ENCODE measurements at places on chromosomes 16 and 17.

DNA sequence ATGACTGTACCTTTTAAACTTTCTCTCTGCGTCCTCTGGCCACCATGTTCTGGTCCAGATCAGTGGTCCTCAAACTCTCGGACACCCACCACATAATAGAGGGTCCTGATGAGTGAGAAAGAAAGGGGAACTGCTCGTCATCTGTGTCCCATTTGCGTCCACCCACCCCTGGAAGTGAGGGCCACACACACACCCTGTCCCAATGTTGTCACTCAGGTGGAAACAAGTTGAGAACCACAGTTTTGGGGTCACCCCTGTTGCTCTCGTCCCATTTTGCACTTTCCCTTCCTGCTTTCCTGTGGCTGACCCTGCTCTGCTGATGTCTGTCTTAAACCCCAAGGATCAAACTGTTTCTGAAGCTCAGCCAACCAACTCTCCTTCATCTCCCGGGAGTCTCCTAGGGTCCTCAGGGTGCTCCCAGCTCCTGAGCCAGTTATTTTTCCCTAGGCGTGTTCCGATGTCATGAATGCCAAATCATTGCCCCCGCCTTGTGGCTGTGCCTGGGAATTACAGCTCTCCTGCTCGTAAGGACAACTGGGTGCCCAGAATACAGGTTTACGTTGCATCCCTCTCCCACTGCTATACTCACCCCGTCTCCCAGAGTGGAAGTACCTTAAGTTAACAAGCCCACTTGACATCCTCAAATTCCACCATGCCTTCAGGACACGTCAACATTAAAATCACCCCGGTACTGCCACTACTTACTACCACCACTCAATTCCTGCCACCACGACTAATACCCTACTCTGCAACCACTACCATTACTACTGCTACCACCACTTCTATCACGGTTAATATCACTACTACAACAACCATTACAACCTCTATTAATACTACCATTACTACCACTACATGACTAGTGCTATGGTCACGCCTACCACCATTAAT, 26.0 kb upstream of the HNF1B start:
- no peaks in the 10 kb centered on the region for H3K4me1 ChIP-seq
- no peak overlapping the region for H3K27ac ChIP-seq
- no peak for DNase-seq
- H3K4me3 ChIP-seq, result no peak overlapping the region

- peaks cover 11% of the 10 kb centered on the region for H3K4me1 ChIP-seq
- no peak for DNase-seq
- peaks cover 18% of the 10 kb centered on the region for H3K36me3 ChIP-seq
- no peak overlapping the region for H3K27ac ChIP-seq
- H3K27me3 ChIP-seq, result no peaks in the 10 kb centered on the region
- H3K4me3 ChIP-seq, result no peak overlapping the region
Measured at GRCh38 chr17:29682054-29682453, 59.3 kb upstream of the CORO6 start.

DNA sequence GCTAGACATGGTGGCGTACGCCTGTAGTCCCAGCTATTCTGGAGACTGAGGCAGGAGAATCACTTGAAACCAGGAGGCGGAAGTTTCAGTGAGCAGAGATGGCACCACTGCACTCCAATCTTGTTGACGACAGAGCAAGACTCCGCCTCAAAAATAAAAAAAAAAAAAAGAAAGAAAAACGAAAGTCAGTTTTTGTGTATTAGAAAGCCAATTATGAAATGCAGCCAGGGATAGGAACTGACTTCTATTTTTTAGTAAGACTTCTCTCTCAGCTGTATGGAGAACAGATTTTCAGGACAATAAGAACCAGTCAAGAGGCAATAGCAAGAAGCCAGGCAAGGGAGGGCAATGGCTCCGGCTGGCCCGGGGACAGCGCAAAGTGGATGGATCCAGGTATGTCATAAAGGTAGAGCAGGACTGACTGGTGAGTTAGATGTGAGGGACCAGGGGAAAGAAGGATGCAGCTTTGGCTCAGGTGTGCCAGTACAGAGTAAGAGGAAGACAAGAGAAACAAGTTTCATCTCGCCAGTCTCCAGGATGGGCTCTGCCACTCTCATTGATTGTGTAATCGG, 12.5 kb upstream of the CCL1 start:
- no peak overlapping the region for H3K27ac ChIP-seq
- peaks cover 9% of the 10 kb centered on the region for H3K27me3 ChIP-seq
- H3K36me3 ChIP-seq, result no peaks in the 10 kb centered on the region

GRCh38 chr17:80270104-80270503, 9.5 kb downstream of the RNF213 start:
- H3K4me3 ChIP-seq, result no peak overlapping the region
- H3K27me3 ChIP-seq, result no peaks in the 10 kb centered on the region
- peaks cover 4% of the 10 kb centered on the region for H3K4me1 ChIP-seq
- H3K36me3 ChIP-seq, result peaks cover 12% of the 10 kb centered on the region

DNA sequence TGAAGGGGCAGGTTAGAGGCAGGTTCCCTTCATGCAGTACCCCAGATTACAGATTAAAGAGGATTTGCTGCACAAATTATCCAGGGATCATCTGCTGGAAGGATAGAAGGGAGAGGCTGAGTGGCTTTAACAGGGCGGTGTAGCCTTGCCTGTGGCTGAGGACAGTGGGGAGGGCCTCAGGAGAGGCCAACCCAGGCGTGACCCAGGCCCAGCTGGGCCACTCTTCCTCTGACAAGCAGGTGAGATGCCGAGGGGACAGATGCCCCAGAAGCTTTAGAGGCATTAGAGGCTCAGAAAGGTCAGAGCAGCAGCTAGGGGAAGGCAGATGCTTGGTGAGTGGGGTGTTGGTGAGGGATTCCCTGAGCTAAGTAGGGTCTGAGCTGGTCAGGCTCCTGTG, 18.1 kb upstream of the MTMR4 start:
- no peak overlapping the region for H3K27ac ChIP-seq
- no peak for DNase-seq
- H3K4me3 ChIP-seq, result peak overlapping the region; percentile 76
- no peaks in the 10 kb centered on the region for H3K36me3 ChIP-seq
- H3K4me1 ChIP-seq, result peaks cover 4% of the 10 kb centered on the region
- peaks cover 77% of the 10 kb centered on the region for H3K27me3 ChIP-seq

DNA sequence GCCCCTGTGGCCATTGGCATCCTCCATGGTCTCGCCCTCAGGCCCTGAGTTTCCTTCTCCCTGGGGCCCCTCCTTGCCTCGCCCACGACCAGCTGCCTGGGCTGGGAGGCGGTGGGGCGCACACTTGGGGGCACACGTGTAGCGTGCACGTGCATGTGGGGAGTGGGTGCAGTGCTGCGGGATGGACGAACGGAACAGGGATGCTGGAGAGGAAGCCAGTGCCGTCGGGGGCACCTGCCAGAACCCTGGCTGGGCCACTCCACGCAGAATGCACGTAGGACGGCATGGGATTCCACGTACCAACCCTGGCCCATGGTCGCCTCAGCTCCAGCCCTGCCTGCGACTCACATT, 80.4 kb downstream of the KLHDC4 start:
- no peaks in the 10 kb centered on the region for H3K4me1 ChIP-seq
- no peak overlapping the region for H3K27ac ChIP-seq
- DNase-seq, result no peak

- H3K27ac ChIP-seq, result peak overlapping the region; percentile 98
- no peak for DNase-seq
- peaks cover 27% of the 10 kb centered on the region for H3K4me1 ChIP-seq
- H3K27me3 ChIP-seq, result no peaks in the 10 kb centered on the region
- H3K4me3 ChIP-seq, result peak overlapping the region; percentile 96
- H3K36me3 ChIP-seq, result peaks cover 31% of the 10 kb centered on the region
Measured at GRCh38 chr17:40646791-40647623, 611 bp downstream of the SMARCE1 start.

DNA sequence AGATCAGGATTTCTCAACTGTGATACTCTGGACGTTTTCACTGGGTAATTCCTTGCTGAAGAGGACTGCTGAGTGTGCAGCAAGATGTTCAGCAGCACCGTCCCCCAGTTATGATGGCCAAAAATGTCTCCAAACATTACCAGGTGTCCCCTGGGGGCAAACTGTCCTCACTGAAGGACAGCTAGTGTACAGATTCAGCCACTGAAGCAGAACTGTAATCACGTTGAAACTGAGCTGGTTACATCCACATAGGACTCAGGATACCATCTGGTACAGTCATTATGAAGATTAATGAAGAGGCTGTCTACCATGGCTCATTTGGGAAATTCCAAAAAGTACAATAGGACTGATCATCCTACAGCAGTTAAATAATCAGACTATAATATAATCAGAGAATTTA, 43.3 kb upstream of the GINS3 start:
- H3K4me1 ChIP-seq, result no peaks in the 10 kb centered on the region
- no peaks in the 10 kb centered on the region for H3K36me3 ChIP-seq
- peaks cover 46% of the 10 kb centered on the region for H3K27me3 ChIP-seq
- no peak overlapping the region for H3K27ac ChIP-seq

Data from type B pancreatic cell (in vitro differentiated cells).